GM23338 (cell line): ENCODE measurements at places on chromosomes 6 and 20. TPM values are rescaled to one million over a fixed set of nuclear protein-coding genes. Genes with fewer than 3 reads are reported as not detected.

DNA sequence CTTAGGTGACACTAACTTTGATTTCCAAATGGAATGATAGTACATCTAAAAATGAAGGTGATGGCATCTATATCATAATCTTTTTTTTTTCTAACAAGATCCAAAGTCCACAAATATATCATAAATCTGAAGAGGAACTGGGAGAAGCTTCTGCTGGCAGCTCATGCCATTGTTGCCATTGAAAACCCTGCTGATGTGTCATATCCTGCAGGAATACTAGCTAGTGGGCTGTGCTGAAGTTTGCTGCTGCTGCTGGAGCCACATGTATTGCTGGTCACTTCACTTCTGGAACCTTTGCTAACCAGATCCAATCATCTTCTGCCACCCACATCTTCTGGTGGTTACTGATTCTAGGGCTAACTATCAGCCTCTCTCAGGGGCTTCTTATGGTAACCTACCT lies 27.4 kb upstream of the KHDC1 start:
- H3K36me3 ChIP-seq: no peaks in the 10 kb centered on the region; the same call in 1 of the 2 replicates
- DNase-seq: no peak
- H3K4me1 ChIP-seq: peaks cover 2% of the 10 kb centered on the region; the same call in 1 of the 2 replicates
- H3K4me3 ChIP-seq: no peak overlapping the region
- H3K27ac ChIP-seq: no peak overlapping the region
- no peaks in the 10 kb centered on the region for H3K27me3 ChIP-seq

DNA sequence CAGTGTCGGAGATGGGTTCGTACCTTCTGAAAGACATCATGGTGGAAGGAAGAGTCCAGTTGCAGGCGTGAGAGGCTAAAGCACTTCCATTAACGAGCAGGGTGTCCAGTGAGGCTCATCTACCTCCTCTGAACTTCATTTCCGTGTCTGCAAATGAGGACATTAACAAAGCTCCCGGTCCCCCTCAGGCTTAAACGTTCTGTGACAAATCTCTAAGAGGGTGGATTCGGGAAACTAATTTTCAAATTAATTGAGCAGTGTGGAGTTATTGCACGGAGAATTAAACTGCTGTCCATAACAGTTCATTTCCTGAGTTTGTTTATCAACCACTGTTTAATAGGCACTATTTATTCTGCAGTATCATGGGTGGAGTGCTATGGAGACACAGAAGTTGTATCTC lies 68.2 kb downstream of the TRMT6 start:
- H3K36me3 ChIP-seq: no peaks in the 10 kb centered on the region
- no peaks in the 10 kb centered on the region for H3K27me3 ChIP-seq
- H3K4me3 ChIP-seq: no peak overlapping the region
- DNase-seq: no peak
- peaks cover 8% of the 10 kb centered on the region; the same call in 1 of the 2 replicates for H3K4me1 ChIP-seq

DNA sequence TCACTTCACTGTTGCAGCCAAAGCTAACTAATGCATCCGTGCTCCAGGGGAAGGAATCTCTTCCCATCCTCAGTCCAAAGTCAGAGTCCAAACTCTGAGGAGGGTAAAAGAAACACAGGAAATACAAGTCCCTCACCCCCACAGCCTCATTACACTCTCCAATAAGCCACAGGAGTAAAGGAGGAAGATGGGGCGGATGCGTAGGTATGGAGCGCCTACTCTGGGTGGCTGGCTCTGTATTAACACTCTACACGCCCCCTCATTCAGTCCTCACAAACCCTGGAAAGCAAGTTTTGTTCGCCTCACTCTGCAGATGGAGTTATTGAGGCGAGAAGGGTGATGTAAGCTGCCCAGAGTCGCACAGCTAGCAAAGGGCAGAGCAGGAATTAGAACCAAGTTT lies 242.9 kb downstream of the NRN1 start:
- no peak overlapping the region for H3K27ac ChIP-seq
- DNase-seq: no peak
- H3K36me3 ChIP-seq: no peaks in the 10 kb centered on the region; the same call in 1 of the 2 replicates
- no peaks in the 10 kb centered on the region for H3K27me3 ChIP-seq
- H3K4me1 ChIP-seq: no peaks in the 10 kb centered on the region
- H3K4me3 ChIP-seq: no peak overlapping the region

DNA sequence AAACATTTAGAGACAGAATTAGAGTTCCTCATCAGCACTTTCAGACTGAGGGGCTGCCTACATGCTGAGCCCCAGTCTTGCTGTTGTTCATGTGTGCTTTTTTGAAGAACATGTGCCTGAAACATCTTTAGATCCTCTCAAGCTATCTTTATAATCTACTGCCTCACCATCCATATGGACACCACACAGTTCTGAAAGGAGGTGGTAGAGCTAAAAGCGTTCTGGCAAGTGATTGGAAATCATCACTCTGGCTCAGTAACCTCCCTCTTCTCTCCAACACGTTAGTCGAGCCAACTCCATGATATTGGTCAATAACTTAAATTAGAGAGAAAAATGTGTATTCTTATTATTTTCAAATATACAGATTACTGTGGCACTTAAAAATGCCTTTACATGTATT lies 40.6 kb downstream of the CLVS2 start:
- no peaks in the 10 kb centered on the region for H3K36me3 ChIP-seq
- H3K27ac ChIP-seq: no peak overlapping the region
- H3K27me3 ChIP-seq: no peaks in the 10 kb centered on the region
- no peak overlapping the region for H3K4me3 ChIP-seq
- DNase-seq: no peak
- no peaks in the 10 kb centered on the region for H3K4me1 ChIP-seq

- H3K4me1 ChIP-seq: 0 out of 2 replicates have a peak, but pooled peaks cover 5% of the 10 kb centered on the region
- H3K27ac ChIP-seq: no peak overlapping the region
- no peaks in the 10 kb centered on the region for H3K36me3 ChIP-seq
- H3K4me3 ChIP-seq: no peak overlapping the region
- no peaks in the 10 kb centered on the region for H3K27me3 ChIP-seq
Measured at GRCh38 chr20:50663095-50663821, 28.1 kb downstream of the RIPOR3 start.

GRCh38 chr20:58710481-58711265 lies 18.1 kb downstream of the NPEPL1 start:
- no peak overlapping the region for H3K4me3 ChIP-seq
- H3K27ac ChIP-seq: no peak overlapping the region
- H3K36me3 ChIP-seq: no peaks in the 10 kb centered on the region
- no peak for DNase-seq
- H3K27me3 ChIP-seq: no peaks in the 10 kb centered on the region

GRCh38 chr20:33843854-33844253 lies 32.7 kb downstream of the CHMP4B start:
- no peaks in the 10 kb centered on the region for H3K36me3 ChIP-seq
- H3K4me3 ChIP-seq: no peak overlapping the region
- H3K27ac ChIP-seq: no peak overlapping the region
- peaks cover 57% of the 10 kb centered on the region for H3K4me1 ChIP-seq
- H3K27me3 ChIP-seq: no peaks in the 10 kb centered on the region
- DNase-seq: no peak

DNA sequence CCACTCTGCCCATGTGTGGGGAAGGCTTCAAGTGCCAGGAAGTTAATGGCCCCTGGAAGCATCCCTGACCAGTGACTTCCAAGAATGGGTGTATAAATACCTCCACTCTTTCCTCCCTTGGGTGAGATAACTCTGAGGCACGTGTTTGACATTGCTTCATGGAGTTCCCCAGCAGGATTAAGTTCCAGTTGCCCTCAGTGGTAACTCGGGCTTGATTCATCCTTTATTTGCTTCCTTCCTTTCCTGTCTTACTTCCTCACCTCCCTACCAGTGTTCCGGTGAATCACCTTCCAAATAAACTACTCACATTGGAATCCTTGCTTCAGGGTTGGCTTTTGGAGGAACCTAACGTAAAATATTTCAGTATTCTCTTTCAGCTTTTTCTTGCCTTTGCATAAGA lies 84.6 kb upstream of the JAG1 start:
- H3K27ac ChIP-seq: no peak overlapping the region
- no peak overlapping the region for H3K4me3 ChIP-seq
- H3K27me3 ChIP-seq: no peaks in the 10 kb centered on the region

DNA sequence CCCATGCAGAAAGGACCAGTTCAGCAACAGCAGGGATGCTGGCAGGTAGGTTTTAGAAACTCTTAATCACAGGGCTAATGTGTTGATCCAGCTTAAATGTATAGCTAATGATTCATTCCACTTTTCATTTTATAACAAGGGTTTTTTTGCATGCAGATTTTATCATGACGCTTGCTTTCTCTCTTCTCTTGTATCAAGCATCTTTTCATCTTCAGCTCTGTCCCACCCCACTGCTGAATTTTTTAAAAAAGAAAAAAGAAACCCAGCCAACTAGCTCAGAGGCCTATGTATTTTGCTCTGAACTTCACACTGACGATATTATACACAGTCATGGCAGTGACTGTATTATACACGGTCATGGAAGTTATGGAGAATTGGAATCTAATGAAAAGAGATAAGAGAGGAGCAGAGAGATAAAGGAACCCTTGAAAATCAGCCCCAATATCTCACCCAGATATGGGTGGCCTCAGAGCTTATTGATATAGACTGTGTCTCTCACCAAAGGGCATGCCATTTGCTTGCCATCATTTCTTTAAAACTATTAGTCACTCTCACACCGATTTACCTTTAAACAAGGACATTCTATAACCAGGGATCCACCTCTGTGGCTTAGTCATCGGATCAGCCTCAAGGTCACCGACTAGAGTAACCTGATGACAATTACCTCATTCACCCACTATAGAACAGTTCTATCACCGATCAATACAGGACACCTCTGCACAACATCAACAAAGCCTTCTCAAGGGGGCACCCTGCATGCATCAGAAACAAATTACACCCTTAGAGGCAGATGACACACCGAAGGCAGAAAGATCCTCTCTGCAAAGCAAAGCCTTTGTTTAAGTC lies 222.0 kb downstream of the ATXN1 start:
- no peak overlapping the region for H3K27ac ChIP-seq
- H3K4me3 ChIP-seq: no peak overlapping the region
- H3K4me1 ChIP-seq: no peaks in the 10 kb centered on the region
- no peaks in the 10 kb centered on the region for H3K36me3 ChIP-seq
- no peak for DNase-seq

- DNase-seq: no peak
- no peaks in the 10 kb centered on the region for H3K36me3 ChIP-seq
- H3K27ac ChIP-seq: no peak overlapping the region
- H3K27me3 ChIP-seq: no peaks in the 10 kb centered on the region
Measured at GRCh38 chr6:68779366-68779765, 144.3 kb downstream of the ADGRB3 start.

GRCh38 chr6:144478483-144478882 lies 193.3 kb downstream of the UTRN start:
- H3K27ac ChIP-seq: peak overlapping the region; percentile 27; the same call in 1 of the 2 replicates
- no peak overlapping the region for H3K4me3 ChIP-seq

- H3K4me3 ChIP-seq: no peak overlapping the region
- no peak for DNase-seq
- H3K27me3 ChIP-seq: peaks cover 52% of the 10 kb centered on the region
- H3K4me1 ChIP-seq: no peaks in the 10 kb centered on the region; the same call in 1 of the 2 replicates
- H3K27ac ChIP-seq: no peak overlapping the region
- H3K36me3 ChIP-seq: no peaks in the 10 kb centered on the region
Measured at GRCh38 chr6:31363811-31364210, 6.8 kb upstream of the HLA-B start.

- no peaks in the 10 kb centered on the region for H3K36me3 ChIP-seq
- H3K27ac ChIP-seq: no peak overlapping the region
- no peak overlapping the region for H3K4me3 ChIP-seq
Measured at GRCh38 chr6:34922177-34922663, 33.2 kb downstream of the ANKS1A start.

DNA sequence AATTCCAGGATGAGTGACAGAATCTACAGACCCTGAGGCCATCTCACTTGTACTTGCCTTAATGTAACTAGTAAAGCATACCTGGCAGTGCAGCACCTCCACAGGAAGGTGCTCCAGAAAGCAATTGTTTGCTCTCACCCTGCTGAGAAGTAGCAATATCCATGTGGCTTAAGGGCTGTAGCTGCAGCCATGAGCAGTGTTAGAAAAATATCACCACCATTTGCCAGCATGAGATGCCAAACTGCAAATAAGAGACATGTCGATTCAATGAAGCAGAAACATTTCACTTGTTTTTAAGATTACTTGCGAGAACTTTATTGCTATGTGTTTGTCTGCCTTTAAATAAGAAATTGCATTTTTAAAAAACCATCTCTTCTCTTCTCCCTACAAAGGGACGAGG lies 151.5 kb downstream of the PRL start:
- H3K4me1 ChIP-seq: peaks cover 47% of the 10 kb centered on the region
- no peak overlapping the region for H3K4me3 ChIP-seq
- no peaks in the 10 kb centered on the region for H3K36me3 ChIP-seq
- no peaks in the 10 kb centered on the region for H3K27me3 ChIP-seq
- peak overlapping the region; percentile 53; the same call in 1 of the 2 replicates for H3K27ac ChIP-seq
- DNase-seq: peak; percentile 12

GRCh38 chr6:28758046-28758817 lies 165.6 kb downstream of the TRIM27 start:
- no peaks in the 10 kb centered on the region; the same call in 1 of the 2 replicates for H3K4me1 ChIP-seq
- H3K27me3 ChIP-seq: peaks cover 60% of the 10 kb centered on the region
- H3K36me3 ChIP-seq: no peaks in the 10 kb centered on the region
- H3K4me3 ChIP-seq: peak overlapping the region; percentile 67

The SLC17A4 gene
- total RNA-seq: not detected in 2 replicates

The ACOT8 gene
- 55.6 and 75.2 TPM in 2 replicates for total RNA-seq

The SRMS gene
- total RNA-seq: 0.50 and 0.59 TPM in 2 replicates

The FOXS1 gene
- total RNA-seq: not detected in 2 replicates

The MKKS gene
- total RNA-seq: 16.7 and 21.4 TPM in 2 replicates
